ENCODE measurements at places on chromosomes 3 and 15. TPM values are rescaled to one million over a fixed set of nuclear protein-coding genes. Genes with fewer than 3 reads are reported as not detected.

The MESP2 gene
- total RNA-seq, result 0.39 TPM

The GRAMD1C gene
- 1.6 TPM for total RNA-seq

The MAP6D1 gene
- total RNA-seq, result 4.3 TPM

The KIF23 gene
- 24.0 TPM for total RNA-seq

The CYP1A2 gene
- not detected for total RNA-seq

The RLBP1 gene
- total RNA-seq, result not detected
